Effector CD4-positive, alpha-beta T cell (primary cell): ENCODE measurements at places on chromosomes 7 and 10.

GRCh38 chr7:123624527-123625183 is 23.0 kb downstream of the ASB15 start:
- peak; percentile 41 for DNase-seq

- no peak for DNase-seq
Observed at GRCh38 chr7:23887660-23888059, 177.6 kb downstream of the STK31 start.

- peak; percentile 48 for DNase-seq
Observed at GRCh38 chr10:122515588-122516231, 44.8 kb upstream of the DMBT1 start.

GRCh38 chr7:75814407-75814947 is 871 bp upstream of the CCL24 start:
- DNase-seq: no peak

DNA sequence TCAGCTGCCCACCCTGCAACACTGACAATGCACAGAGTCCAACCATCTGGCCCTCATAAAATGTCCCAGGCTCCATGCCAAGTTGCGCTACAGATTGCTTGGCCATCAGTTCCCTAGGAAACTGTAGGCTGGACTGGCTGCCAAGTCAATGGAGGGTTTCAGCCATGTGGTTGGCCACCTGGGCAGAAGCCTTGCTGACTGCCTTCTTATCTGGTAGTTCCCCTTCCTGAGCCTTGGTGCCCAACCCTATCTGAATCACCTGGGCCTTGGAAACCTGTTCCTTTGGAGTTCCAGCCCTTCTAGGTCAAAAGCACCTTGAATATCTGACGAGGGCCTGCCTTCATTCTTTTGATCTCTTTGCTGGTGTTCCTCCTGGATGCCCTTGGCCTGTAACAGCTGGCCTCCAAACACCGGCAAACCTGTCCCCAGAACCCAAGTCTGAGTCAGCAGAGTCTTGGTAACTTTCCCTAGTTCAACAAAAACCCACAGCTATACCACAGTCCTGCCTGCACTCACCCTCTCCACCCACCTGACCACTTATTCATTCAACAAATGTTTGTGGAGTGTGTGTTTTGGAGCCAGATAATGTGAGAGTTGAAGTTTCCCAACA is 37.4 kb upstream of the KDM7A start:
- no peak for DNase-seq

DNA sequence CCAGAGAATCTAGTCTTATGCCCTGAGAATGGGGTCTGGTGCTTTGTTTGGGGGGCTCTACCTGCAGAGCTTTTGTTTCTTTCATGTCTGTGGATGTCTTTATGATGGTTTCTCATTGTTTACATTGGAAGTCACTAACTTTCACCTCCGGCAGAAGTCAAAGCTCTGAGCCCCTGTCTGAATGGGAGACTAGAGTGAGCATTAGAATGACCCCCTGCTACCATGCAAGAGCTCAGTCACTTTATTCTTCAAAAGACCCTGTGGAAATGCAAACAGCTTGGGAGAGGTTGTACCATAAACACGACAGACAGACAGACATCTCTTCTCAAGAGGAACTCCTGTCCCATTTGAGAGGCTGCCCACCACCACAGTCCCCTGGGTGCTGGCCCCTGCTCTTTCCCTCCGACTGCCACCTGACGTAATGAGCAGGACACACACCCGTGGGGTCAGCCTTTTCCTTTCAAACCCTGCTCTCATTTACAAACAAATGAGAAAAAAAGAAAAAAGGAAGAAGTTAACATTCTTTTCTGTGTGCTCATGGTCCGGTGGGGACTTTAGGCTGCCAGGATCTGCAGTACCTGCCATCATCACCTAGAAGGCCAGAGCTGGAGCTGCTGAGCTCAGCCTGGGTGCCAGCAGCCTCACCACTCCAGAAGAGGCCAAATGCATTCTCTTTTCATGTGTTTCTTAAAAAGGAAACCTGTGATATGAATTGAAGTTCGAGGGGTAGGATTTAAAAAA is 91.6 kb downstream of the FZD1 start:
- no peak for DNase-seq

DNA sequence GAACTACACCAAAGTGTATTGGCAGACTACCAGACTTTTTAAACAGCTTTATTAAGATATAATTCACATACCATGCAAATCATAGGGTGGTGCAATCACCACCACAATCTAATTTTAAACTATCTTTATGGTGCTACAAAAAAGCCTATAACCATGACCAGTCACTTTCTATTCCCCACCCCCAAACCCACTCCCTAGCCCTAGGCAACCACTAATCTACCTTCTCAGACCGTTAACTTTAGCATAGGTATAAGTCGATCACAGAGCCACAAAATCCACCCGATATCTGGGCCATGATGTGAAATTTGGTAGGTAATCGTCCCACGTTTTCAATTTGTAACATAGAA is 536 bp upstream of the POM121 start:
- DNase-seq: no peak

GRCh38 chr7:151940048-151940811 is 16.0 kb upstream of the GALNTL5 start:
- no peak for DNase-seq

- DNase-seq: no peak
Observed at GRCh38 chr7:41886262-41886900, 183.5 kb upstream of the INHBA start.

DNA sequence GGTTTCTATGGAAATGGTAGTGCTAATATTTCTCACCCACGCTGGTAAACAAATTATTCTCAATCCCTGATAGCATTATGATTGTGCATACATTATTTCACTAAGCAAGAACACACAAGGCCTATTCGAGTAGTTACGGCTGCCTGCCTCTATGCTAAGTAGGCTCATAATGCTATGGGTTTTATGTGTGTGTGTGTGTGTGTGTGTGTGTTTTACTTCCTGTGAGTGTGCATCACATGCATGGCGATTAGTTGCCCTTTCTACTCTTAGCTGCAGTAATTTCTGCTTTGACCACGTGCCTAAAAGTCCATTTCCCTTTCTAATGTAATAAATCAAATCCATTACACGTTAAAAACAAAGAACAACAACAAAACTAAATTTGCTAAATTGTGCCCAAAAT is 117.0 kb downstream of the CHCHD3 start:
- DNase-seq: no peak

- no peak for DNase-seq
Observed at GRCh38 chr10:103282961-103283360, 6.0 kb downstream of the INA start.

DNA sequence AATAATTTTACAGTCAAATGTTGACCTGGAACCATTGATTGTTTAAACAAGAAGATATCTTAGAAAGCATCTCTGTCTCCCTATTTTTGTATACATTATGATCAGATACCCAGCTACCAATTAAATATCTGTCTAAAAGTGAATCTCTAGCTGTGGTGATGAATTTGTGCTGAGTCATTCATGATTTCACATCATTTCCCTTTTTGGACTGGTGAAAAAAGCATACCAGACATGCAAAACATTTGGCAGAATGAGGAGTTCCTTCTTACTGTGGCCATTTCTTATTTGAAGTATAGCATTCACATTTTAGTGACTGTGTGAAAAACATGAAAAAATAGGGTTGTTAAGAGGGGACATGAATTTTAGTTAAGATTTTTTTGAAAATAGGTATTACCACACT is 98.0 kb upstream of the GATA3 start:
- no peak for DNase-seq

GRCh38 chr7:112223310-112223709 is 16.8 kb downstream of the ZNF277 start:
- no peak for DNase-seq

DNA sequence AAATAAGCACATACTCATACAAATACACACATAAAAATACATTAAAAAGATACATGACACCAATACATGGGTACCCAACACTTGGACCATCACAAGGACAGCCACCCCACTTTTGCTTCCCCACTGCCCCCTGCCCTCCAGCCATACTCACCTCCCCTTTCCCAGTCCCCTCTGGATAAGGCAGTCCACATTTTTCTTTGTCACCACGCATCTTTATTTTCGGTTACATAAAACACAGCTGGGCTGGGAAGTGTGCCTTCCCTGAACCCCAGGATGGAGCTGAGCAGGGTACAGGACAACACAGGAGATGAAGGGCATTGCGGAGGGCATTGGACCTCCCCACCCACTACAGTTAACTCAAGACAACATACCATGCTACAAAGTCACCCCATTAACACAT is 1.1 kb upstream of the HOXA3 start:
- no peak for DNase-seq

DNA sequence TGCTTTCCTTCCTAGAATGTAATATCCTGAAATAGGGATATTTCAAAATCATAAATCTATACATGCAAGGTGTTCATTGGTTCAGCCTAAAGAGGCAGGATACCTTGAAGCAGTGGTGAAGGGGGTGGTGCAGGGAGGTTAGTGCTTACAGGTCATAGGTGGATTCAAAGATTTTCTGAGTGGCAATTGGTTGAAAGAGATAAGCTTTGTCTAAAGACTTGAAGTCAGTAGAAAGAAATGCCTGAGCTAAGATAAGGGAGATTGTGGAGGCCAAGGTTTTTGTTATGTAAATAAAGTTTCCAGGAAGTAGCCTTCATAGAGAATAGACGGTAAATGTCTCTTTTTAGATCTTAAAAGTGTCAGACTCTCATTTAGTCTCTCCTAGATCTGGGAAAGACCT is 741.2 kb upstream of the ZWINT start:
- no peak for DNase-seq

- DNase-seq: no peak
Observed at GRCh38 chr7:37986908-37987330, 66.5 kb downstream of the EPDR1 start.

DNA sequence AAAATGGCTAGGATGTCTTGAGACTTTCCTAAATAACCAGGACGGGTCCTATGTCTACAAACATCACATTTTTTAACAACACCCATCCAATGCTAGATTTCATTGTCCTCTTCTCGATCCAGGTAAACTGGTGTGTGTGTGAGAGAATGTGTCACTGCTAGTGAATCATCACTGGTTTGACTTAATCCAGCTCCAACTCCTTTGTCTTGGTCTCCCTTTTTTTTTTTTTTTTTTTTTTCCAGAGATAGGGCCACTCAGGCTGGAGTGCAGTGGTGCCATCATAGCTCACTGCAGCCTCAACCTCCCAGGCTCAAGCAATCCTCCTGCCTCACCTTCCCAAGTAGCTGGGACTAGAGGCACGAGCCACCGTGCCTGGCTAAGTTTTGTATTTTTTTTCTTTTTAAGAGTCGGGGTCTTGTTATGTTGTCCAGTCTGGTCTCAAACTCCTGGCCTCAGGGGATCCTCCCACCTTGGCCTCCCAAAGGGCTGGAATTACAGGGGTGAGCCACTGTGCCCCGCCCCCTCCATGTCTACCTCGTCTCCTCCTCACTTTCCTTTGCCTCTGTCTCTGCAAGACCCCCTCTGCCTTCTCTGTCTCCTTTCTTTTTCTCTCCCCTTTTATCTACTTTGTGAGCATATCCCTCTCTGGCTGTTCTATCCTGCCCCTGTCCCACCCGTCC is 2.2 kb upstream of the UFSP1 start:
- DNase-seq: no peak

DNA sequence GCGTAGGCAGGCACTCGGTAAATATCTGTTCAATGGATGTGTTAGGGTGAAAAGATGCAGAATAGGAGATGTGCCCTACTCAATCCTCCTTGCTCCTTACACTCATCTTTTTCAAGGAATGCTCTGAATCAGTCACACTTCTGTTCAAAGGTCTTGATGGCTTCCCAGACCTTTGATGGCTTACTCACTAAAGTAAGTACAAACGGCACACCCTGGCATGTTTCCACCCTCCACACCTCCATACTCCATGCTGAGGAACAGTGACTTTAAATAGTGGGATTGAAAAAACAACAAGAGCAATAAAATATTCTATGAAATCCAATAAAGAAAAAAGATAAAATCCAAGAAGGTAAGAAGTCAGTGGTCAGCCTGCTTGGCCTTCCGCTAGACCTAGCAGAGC is 569.2 kb downstream of the SORCS1 start:
- no peak for DNase-seq

DNA sequence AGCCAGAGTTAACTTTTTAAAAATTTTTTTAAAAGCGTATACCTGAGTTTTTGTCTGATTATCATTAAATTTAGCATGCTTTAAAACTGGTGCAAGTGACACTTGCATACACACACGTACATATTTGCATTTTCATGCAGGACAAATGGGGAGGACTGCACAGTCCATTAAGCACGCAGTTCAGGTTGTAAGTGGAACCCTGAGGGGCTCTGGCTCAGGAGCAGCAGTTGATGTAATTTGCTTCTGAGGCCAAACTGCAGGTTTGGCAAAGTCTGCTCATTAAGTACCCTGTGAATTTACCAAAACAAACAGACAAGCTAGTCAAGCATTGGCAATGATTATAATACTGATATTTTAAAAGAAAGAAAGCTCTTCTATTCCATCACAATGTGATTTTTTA is 215.8 kb upstream of the PFKP start:
- DNase-seq: no peak

- DNase-seq: no peak
Observed at GRCh38 chr7:101690061-101690460, 61.0 kb upstream of the MYL10 start.

GRCh38 chr10:44907556-44907955 is 3.6 kb upstream of the TMEM72 start:
- DNase-seq: no peak

- DNase-seq: no peak
Observed at GRCh38 chr7:44867073-44867995, 18.0 kb downstream of the PURB start.

GRCh38 chr10:14774797-14775196 is at the start of gene FAM107B:
TSS of gene FAM107B (minus strand) at chr10:14774897. CDS start at chr10:14774663, 234 bp downstream.
- DNase-seq: no peak

GRCh38 chr10:13550802-13551201 is 22.0 kb upstream of the BEND7 start:
- no peak for DNase-seq

DNA sequence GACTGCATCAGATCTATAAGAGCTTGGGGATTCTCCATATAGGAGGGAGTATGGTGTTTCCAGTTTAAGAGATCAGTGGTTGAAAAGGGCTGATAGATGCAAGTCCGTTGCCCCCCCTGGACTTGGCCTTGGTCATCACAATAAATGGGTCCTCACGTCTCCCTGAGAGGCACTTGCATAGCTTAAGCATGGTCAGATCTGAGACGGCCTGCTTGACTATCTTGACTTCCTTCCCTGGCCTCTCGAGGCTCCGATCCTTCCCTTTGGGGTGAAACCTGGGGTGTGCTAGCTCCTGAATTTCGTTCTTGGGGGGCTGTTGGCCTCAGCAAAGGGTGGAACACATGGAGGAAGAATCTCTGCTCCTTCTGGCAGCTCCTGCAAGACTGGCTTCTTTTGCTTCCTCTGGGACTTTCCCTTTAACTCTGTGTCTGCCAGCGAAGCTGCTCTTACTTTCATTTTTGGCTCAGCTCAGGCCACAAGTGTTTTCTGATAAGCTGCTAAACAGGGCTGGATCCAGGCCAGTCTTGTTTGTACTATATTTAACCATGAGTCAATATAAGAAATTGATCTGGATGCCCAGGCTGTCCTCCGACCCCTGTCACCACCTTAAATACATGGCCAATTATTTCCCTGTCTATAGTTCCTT is 11.2 kb upstream of the ZNF485 start:
- DNase-seq: no peak

GRCh38 chr7:112575864-112576263 is 95.1 kb downstream of the LSMEM1 start:
- DNase-seq: no peak

GRCh38 chr10:131041031-131041430 is 270.5 kb downstream of the TCERG1L start:
- no peak for DNase-seq
